T-helper 2 cell (primary cell): ENCODE measurements at places on chromosomes 4 and X.
A peak's percentile ranks its signal among the peaks of the same experiment; 100 is the strongest.

GRCh38 chr4:24163314-24163713, 273.5 kb upstream of the PPARGC1A start:
- DNase-seq = no peak

GRCh38 chr4:61545902-61546480, 345.9 kb downstream of the ADGRL3 start:
- DNase-seq = no peak

DNA sequence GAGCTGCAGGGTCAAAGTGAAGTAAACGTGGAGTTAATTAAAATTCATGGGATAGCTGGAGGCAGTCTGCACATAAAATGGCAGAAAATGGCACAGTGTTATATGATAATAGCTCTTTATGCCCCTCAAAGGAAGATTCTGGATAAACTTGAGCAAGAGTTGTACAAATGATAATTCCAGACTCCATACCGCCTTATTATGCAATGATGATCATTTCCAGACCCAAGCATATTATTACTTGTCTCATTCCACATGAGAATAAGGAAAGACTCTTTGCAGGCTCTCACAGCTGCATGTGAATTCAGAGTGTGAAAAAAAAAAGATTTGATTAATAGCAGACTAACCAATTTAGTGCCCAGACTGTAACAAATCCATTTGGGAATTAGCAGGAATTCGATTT, 105.4 kb downstream of the STK32B start:
- no peak for DNase-seq

- DNase-seq = no peak
Measured at GRCh38 chr4:100843910-100844309, 326.1 kb upstream of the EMCN start.

DNA sequence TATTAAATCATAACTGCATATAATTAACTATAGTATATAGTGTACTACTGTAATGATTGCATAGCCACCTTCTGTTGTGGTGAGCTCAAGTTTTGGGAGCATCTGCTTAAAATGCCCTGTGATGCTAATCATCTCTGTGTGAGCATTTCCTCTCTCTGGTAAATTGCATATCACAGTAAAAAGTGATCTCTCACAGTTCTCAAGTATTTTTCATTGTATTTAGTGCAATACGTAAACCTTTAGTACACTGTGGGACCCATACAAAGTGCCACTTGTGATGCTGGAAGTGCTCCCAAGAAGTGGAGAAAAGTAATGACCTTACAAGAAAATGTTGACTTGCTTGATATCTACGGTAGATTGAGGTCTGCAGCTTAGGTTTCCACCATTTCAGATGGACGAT, 82.0 kb downstream of the WWC2 start:
- DNase-seq = no peak

DNA sequence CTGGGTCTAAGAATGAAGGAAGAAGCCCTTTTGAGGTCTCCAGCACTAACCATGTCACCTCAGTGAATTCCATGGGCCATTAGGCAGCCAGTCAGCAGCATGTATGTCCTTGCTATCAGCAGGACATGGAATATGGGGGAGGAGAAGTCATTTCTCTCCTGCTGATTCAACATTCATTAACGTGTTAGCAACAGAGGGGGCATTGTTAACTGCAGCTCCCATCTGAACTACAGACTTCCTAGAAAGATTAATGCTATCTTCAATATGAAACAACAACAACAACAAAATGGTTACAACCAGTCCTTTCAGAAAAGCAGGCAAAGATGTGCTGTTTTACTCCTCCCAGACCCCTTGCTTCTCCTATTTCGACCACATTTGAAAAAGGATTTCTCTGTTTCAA, 120.4 kb upstream of the SLC34A2 start:
- DNase-seq = no peak

- DNase-seq = no peak
Measured at GRCh38 chr4:16136311-16136710, 52.5 kb upstream of the PROM1 start.

DNA sequence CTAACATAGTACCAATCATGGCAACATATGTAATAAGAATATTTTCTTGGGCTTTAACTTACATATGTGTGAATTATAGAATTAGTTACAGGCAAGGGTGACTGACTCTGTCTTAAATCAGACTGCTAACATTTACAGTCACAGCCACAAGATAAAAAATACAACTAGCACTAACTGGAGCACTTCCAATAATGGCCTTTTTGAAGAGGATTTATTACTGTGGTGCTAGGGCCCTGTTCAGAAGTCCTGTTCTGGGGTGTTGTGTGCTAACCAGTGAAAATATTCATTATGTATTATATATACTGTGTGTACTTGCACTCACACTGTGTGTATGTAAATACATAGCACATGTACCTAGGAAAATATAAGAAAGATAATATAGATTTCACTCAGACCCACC, 1611.2 kb downstream of the PCDH18 start:
- no peak for DNase-seq

- no peak for DNase-seq
Measured at GRCh38 chr4:18285357-18285756, 263.8 kb upstream of the LCORL start.

GRCh38 chrX:19188566-19188965, 66.3 kb upstream of the ADGRG2 start:
- no peak for DNase-seq

DNA sequence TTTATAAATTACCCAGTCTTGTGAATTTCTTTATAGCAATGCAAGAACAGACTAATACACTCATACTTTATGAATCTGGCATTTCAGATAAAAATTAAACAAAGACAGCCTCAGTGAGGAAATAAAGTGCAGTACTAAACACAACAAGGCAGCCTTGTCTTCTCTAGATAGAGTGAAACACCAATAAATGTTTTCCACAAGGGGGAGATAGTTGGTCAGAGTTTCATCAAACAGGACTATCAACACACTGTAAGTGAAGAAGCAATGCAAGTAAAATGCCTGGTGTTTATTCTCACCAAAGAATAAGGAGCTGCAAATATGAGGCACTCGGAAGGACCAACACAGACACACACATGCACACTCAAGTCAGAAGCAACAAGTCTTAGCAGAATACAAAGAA, 62.8 kb downstream of the FAM9B start:
- no peak for DNase-seq

DNA sequence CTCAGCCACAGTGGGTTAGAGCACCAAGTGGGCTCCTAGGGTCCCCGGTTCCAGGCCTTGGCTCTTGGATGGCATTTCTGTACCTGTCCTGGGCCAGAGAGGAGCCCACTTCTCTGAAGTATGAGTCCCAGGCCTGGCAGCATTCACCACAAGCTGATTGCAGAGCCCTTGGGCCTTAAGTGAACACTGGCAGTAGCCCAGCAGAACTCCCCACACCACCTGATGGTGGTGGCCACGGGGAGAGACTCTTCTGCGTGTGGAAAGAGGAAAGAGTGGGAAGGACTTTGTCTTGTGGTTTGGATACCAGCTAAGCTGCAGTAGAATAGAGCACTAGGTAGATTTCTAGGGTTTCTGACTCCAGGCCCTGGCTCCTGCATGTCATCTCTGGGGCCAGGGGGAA, 104.8 kb downstream of the DLG3 start:
- DNase-seq = no peak

DNA sequence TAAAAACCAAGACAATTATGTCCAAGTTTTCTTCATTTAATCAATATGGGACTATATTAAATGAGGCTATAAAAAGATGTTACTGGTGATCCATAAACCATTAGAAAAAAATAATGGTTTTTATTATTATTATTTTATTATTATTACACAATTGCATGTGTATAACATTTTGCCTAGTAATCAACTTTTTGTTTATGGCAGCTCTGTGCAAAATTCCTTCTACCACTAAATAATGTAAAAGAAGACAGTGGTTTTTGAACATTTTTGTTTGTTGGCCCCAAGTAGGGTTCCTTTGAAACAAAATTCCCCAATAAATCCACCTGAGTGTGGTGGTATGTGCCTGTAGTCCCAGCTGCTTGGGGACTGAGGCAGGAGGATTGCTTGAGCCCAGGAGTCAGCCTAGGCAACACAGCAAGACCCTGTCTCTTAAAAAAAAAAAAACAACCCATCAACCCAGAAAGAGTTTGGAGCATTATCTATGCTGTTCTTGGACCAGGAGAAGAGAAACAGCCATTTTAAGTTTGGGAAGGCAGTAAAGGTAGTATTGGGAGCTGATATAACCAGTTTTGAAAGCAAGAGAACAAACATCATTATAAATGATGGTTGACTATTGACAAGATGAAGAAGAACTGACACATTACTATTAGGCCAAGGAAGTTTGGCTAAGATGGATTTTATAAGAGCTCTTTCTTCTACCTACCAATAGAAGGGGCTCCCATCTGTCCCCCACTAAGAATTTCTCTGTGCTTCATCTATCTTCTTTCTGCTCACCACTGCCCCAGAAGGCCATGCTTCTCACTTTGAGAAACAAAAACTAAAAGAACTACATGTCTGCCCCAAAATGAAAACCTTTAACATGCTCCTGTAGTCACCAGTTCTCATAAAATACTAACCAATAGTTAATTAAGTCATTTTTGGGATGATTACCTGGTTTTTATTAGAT, 2.2 kb downstream of the TMEM156 start:
- DNase-seq = no peak

DNA sequence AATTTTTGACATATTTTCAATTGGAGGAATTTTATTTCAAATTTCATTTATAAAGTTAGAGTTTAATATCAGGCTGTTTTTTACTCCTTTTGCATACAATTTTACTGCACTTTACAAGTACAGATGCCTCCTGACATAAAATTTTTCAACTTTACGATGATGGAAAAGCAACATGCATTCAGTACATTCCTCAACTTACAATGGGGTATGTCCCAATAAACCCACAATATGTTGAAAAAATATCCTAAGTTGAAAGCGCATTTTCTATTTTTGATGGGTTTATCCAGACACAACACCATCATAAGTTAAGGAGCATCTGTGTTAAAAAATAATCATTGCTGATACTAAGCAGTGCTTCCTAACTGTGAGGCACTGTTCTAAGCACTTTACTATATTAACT, 4.3 kb downstream of the KLHL5 start:
- no peak for DNase-seq

- DNase-seq = no peak
Measured at GRCh38 chr4:178423366-178423765, 981.1 kb upstream of the AGA start.

- DNase-seq = no peak
Measured at GRCh38 chr4:145815027-145815612, 123.5 kb downstream of the ZNF827 start.

DNA sequence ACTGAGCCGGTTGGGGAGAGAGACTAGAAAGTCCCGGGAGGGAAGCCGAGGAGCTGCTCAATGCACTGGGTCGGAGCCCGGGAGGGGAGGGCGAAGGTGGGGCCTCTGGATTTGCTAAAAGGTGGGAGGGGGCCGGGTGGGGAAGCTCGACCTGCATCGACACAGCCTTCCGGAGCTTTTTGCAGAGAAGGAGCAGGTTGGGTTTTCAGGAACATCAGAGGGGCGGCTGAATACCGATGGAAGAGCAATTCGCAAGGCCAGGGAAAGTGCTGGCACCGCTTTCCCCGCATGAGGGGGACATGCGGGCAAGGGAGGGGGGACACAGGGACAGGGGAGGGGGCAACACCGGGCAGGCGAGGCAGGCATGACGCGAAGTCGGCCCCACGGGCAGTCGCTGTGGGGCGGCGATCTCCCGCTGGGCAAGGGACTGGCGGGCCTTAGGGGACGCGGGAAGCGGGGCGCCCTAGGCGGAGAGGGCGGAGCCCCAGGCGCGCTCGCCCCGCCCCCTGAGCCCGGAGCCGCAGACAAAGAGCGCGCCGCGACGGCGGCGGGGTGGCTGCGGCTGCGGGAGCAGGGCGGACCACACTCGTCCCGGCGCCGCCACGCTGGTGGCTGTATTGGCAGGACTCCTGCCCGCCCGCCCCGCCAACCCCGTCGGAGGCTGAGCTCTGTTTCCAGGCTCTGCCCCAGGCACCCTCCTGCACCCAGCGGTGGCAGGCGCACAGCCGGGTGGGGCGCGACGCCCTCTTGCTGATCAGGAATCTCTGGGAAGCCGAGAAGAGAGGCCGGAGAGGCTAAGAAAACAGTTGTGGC, 11.6 kb downstream of the PDZD4 start:
- DNase-seq = peak; percentile 26

- no peak for DNase-seq
Measured at GRCh38 chr4:6258741-6259140, 10.9 kb upstream of the WFS1 start.

GRCh38 chr4:8904666-8905065, 33.0 kb upstream of the HMX1 start:
- DNase-seq = no peak

DNA sequence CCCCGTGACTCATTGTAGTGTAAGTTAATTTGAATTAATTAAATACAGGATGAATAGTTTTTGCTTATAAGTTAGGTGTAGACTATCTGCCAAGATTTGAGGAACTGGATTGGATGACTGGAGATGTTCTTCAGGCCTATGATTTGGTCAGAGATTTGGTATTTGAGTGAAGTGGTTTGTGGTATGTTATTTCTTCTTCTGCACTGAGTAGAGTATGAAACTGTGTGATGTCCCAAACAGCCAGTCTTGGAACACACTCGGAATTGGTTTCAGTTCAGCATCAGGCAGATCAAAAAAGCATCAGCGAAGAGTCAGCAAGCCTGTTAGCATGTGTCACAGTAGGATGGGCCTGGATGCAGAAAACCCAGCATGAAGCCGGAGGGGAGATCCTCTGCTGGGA, 294.1 kb downstream of the ARHGAP10 start:
- no peak for DNase-seq

DNA sequence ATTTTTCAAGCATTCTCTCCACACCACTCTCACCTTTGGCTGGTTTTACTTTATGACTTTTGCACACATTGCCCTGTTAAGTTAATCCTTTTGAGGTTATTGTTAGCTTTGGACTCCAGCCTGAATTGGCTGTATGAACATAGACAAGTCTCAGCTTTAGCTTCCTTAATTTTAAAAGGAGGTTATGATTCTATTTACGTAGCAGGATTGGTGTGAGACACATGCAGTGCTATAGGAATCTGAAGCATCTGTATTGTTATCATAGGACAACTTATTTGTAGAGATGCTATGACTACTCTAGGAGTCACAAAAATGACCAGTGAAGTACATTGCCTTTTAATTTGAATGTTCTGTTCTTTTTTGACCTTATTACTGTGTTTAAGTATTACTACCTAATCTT, 15.7 kb downstream of the PGAM4 start:
- no peak for DNase-seq

GRCh38 chr4:35925806-35926205, 318.5 kb downstream of the ARAP2 start:
- DNase-seq = peak; percentile 21

- no peak for DNase-seq
Measured at GRCh38 chr4:101259876-101260275, 87.5 kb downstream of the PPP3CA start.

DNA sequence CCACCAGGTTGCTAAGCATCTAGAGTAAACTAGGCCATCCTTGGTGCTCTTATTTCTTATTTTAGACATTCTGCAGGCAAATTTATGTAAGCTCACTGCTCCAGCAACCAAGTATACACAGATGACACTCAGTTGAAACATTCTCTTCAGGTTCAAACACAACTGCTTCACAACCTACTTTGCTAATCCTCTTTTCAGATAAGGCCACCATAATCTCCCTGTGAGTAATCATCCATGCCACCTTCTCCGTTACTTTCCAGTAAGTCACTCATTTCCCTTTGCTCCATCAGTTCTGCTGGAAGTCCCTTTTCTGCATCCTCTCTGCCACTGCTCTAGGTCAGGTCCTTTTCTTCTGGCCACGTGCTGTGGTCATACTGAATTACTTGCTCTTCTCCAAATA, 120.2 kb upstream of the WDFY3 start:
- no peak for DNase-seq
